ENCODE measurements at places on chromosomes 7 and 10.

GRCh38 chr7:149431486-149432120, 29.3 kb downstream of the ZNF777 start:
- no peak for DNase-seq

DNA sequence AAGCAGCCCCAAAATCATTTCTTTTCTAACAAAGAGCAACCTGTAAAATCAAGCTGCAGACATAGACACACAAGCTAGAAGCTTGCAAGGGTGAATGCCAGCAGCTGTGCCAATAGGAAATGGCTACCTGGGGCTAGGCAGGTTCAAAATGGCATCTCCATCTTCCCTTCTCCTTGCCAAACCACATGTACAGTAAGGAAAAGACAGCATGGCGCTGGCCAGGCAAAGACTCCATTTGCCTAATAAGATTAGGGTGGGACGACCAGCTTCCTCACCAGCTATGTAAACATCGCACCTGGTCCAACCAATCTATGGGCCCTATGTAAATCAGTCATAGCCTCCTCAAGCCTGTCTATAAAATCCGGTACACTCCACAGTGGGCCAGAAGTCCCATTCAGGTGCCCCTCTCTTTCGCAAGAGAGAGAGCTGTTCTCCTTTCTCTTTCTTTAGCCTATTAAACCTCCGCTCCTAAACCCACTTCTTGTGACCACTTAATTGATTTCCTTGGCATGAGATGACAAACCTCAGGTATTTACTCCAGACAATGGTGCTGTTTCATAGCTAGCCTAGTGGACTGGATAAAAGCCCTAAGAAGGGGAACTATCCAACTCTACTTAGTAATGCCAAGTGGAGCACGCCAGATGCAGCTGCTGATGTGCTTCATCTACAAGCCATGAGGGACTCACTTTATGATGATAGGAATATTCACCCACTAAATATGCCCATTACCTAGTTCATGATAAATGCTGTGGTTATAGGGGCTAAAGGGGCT, 44.1 kb downstream of the HTR7 start:
- no peak for DNase-seq

DNA sequence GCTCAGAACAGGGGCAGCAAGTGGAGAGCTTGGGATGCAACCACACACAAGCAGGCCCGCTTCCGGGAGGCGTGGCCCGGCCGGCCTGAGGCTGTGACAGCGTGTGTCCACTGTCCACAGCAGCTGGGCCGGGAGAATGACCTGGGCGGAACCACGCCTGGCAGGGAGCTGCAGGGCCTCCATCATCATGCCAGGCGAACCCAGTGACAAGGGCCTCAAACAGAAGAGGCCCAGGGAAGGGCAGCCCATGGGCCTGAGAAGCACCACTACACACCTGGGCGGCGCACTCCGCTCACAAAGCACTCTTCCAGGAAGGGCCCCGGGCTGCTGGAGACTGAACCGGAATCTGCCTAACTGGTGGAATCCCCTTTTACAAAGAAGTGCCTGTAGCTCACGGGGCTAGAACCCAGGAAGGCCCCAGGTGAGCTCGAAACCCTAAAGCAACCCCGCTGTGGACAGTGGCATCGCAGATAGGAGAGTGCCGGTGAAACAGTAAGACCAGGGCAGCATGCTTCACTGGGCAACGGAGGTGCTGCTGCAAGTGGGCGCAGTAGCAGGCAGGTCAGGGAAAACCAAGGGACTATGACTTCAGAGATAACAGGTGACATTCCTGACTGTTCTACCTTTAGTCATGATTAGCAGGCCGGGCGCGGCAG, 66.0 kb downstream of the MAD1L1 start:
- DNase-seq = no peak

GRCh38 chr7:45657890-45658715, 83.9 kb downstream of the ADCY1 start:
- DNase-seq = peak; percentile 12

GRCh38 chr10:80185578-80186299, 19.6 kb downstream of the ANXA11 start:
- DNase-seq = no peak

- no peak for DNase-seq
Observed at GRCh38 chr7:158734861-158735260, 30.3 kb upstream of the NCAPG2 start.

DNA sequence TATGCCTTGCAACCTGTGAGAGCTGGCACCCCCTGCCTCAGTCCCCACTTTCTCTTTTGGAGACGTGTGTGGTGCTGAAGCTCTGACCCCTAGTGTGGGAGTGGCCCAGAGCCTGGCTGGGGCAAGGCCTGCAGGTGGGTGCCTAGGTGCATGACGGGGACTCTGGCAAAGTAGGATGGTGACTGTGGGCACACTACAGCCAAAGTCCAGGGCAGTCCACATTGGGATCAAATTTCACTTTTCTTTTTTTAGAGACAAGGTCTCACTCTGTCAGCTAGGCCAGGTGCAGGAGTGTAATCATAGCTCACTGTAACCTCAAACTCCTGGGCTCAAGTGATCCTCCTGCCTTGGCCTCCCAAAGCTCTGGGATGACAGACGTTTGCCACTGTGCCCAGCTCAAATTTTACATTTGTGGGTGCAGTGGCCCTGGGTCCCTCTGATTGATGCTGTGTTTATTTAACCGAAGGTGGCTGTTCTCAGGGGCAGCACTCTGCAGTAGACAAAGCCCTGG, 52.3 kb downstream of the NEURL1 start:
- DNase-seq = no peak

GRCh38 chr10:70034232-70034631, 18.4 kb upstream of the MACROH2A2 start:
- no peak for DNase-seq

- DNase-seq = no peak
Observed at GRCh38 chr7:124570558-124570957, 195.0 kb downstream of the GPR37 start.

- no peak for DNase-seq
Observed at GRCh38 chr10:61632057-61632670, 30.6 kb upstream of the CABCOCO1 start.

- no peak for DNase-seq
Observed at GRCh38 chr7:38281266-38281665, 7.8 kb upstream of the TARP start.

DNA sequence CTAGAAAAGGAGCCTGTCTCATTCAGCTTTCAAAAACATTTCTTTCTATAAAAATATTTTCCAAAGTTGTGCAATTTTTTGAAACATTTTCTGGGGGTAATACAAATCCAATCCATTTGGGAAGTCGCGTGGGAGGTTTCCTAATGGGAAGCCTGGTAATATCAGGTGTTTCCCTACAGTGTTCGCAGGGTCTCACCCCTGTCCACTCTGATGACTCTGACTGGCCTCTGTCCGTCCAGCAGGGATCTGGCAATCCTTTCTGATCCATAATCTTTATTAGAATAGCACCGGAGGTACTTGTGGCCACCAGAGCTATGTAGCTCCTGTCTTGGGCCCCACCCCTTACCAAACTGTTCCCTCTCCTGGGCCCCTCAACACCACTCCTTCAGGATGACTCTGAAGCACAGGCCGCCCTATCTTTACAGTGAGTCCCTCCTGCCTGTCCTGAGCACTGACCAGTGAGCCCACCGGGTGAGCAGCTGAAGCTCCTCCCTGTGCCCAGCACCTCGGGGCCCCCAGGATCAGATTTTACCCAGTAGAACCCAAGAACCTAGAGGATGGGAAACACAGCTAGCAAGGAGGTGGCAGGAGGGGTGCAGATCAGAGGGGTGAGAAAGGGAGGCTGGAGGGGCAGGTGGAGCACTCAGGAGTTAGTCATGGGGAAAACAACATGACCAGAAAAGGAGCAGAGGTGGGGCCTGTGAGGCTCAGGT, 84.8 kb downstream of the PTPRE start:
- DNase-seq = no peak

All from D341Med (cell line).